ENCODE measurements at places on chromosomes 7 and 10.

- no peak for DNase-seq
Observed at GRCh38 chr7:134946260-134946659, 40.0 kb upstream of the AGBL3 start.

DNA sequence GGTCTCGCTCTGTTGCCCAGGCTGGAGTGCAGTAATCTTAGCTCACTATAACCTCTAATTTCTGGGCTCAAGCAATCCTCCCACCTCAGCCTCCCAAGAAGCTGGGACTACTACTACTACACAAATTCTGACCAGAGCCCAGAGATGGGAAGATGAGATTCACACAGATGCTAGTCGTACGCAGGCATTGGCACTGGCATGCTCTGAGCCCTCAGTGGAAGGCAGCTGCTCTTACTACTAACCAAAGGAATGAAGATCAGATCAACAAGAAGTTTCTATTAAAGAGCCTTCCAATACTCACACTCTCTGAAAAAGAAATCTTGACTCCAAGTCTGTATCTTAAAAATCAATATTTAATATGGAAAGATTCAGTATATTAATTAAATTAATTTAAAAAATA lies 10.7 kb downstream of the GDF2 start:
- DNase-seq: no peak

GRCh38 chr7:80932536-80932935 lies 13.7 kb upstream of the SEMA3C start:
- DNase-seq: no peak

DNA sequence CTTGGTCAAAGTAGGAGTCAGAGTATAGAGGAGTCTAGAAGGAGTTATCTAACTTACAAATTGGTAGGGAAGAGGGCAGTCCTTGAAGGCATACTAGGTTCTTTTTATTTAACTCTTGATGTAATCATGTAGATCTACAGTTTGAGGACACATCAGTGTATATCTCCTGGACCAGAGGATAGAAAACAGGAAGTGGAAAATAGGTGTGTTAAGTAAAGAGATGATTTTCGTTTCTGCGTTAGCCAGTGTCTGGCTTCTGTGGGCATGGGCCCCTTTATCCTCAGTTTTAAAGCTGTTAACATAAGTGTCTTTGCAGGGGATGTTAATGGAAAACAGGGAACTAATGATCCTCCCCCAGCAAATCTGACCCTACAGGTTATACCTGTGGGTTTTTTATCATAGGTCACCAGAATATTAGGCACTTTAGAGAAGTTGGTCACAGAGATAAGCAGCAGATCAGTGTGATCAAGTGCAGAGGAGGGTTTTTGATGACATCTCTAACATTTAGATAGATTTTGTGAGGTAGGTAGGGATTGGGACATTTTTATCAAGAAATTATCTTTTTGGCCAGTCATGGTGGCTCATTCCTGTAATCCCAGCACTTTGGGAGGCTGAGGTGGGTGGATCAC lies 58.6 kb upstream of the PRSS1 start:
- no peak for DNase-seq

GRCh38 chr7:21912305-21912704 lies 33.4 kb downstream of the CDCA7L start:
- no peak for DNase-seq

GRCh38 chr10:11439523-11440053 lies 171.9 kb downstream of the USP6NL start:
- no peak for DNase-seq

DNA sequence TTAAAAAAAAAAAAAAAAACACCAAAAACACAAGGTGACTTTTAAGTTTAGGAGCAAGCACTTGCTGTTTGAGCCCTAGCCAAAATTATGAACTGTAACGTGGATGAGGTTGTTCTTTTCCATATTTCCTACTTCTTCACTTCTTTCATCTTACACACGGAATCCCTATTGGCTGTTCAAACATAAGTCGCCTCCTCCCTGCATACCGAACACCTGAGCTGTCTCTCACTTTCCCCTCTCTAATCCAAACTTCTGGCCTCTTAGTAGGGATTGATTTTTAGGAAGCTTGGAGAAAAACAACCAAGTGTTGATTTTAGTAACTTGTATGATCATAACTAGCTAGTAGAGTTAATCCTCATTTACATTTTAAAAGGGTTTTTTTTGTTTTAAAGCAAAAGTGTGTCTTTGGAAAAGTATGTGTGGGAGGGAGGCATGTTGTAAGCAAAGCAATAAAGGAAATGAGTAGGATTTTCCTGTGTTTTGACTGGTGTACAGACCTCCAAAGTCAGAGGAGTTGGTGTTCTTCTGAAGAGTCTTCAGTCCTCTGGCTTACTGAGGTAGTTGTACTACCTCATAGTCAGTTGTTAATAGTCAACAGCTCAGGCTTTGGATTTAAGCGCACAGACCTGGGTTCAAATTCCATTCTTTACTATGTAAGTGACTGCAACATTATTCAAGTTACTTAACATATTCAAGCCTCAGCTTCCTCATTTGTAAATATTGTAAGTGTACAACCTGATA lies 39.3 kb downstream of the RABGEF1 start:
- DNase-seq: no peak

- DNase-seq: no peak
Observed at GRCh38 chr7:80934321-80934720, 15.5 kb upstream of the SEMA3C start.

All from NCI-H1417 treated with DMSO at 0.1 percent for 48 hours (cell line).